ENCODE measurements at places on chromosomes 16 and 17. TPM values are rescaled to one million over a fixed set of nuclear protein-coding genes. Genes with fewer than 3 reads are reported as not detected.

- DNase-seq = no peak
Observed at GRCh38 chr17:4999430-5000093, 1.8 kb downstream of the KIF1C start.

DNA sequence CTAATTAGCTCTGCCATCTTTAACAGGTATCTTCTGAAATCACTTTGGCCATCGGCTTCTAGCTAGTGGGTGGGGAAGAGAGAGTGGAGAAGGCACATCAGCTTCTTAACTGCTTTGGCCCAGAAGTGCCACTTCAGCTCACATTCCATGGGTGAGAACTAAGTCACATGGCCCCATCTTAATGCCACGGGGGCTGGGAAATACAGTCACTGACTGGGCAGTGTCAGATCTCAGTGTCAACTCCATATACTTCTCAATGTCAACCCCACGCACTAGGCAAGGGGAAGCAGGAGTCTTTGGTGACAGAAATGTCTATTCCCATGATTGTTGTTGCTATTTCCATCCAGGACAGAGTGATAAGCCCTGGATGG, 29.4 kb downstream of the CCR7 start:
- no peak for DNase-seq

- no peak for DNase-seq
Observed at GRCh38 chr16:27756206-27756970, 206.4 kb downstream of the KATNIP start.

GRCh38 chr17:47957591-47958490, at the start of gene PRR15L:
TSS of gene PRR15L (minus strand) at chr17:47957883. CDS start at chr17:47953234, 4,649 bp downstream.
- no peak for DNase-seq

GRCh38 chr17:39008633-39009032, 41.4 kb upstream of the FBXO47 start:
- no peak for DNase-seq

- DNase-seq = no peak
Observed at GRCh38 chr16:47204736-47205504, 61.2 kb upstream of the NETO2 start.

GRCh38 chr16:85850344-85850880, 48.5 kb upstream of the IRF8 start:
- no peak for DNase-seq

GRCh38 chr17:75227729-75228128, 22.2 kb downstream of the NUP85 start:
- DNase-seq = no peak

DNA sequence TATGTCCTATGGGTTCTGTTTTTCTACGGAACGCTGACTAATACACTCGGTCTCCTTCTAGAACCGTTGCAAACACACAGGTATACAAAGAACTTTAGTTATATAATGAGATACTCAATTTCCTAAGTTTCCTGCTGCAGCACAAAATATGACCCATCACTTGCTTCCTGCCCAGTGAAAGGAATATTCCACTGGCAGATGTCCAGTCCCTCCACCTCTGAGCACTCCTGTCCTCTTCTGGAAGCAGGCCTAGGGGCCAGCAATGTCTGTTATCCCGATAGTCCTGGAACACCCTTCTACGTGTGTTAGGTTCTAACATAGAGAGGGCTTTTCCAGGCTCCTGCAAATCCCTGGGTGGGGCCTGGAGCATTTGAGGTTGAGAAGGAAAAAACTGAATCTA, 32.7 kb downstream of the ADAMTS18 start:
- DNase-seq = no peak

DNA sequence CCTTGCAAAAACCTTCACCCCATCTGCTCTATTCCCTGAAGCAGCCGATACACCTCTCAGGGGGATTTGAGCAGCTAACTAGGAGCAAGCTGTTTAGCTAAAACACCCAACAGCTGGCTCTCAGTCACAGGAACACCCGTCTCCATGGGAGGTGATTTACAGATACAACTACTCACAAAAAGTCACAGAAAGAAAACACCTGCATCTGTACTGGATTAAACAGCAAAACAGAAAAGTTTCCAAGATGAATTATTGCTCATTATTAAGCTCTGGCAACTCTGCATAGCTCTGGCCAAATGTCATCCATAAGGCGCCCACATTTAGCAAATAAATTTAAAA, 22.3 kb downstream of the GJC1 start:
- peak; percentile 60 for DNase-seq

- no peak for DNase-seq
Observed at GRCh38 chr17:19464031-19465026, 53.3 kb downstream of the RNF112 start.

- DNase-seq = no peak
Observed at GRCh38 chr17:32285746-32286517, 20.3 kb downstream of the RHBDL3 start.

DNA sequence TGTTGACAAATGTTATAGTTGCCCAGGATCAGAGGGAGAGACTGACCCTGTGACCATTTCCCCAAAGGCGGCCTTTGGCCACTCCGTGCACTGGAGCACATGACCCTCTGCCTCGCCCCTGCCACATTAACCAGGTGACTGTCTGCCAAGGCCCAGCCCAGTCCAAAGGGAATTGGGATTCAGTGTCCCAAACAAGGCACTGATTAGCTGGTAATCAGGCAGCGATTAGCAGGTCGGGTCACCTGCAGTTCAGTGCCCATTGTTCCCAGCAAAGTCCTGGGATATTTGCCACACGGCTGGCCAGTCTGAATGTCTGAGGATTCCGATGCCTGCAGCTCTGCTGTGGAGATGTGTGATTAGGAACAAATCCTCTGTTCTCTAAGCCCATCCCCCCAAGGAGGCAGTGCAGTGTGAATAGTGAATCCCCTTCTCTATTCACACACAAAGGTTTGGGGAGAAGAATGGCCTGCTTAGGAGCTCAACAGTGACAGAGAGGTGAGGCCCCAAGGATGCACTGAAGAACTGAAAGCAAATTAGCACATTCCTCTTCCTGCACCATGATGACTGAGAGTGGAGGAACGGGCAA, 123.1 kb upstream of the MAF start:
- DNase-seq = no peak

DNA sequence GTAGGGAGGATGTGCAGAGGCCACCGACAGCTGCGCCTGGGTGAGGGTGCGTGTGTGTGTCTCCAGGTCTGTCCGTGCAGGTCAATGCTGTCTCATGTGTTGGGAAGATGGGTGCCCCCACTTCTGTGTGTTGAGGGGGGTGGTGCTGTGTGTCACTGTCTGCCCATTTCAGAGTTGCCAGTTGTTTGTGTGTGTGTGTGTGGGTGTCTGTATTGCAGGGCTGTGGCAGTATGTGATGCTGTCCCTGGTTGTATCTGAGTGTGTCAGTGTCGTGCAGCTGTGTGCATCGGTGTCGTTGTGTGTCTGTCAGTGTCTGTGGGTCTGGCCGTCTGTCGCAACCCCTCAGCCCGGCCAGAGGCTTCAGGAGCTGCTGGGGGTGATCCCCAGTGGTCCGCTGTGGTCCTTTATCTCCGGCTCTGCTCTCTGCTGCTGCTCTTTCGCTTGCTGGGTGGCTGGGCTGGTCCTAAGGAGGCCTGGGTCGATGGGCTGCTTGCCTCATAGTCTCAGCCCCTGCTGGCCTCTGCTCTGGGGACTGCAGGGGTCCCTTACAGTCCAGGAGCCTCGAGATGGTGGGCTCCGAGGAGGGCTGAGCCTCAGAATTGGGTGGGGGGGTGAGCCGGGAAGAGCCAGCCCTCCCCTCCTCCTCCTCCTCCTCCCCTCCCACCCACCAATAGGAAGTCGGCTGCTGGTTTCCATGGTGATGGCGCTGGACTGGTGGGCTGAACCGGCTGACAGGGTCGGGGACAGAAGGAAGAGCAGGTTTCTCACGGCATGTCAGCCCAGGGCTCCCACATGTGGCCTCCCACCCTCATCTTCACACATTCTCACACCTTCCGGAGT, at the start of gene TSPOAP1:
TSS of gene TSPOAP1 (minus strand) at position 601 of the 840 bp plus-strand sequence. CDS start 875 bp downstream, outside the sequence.
- DNase-seq = no peak

- no peak for DNase-seq
Observed at GRCh38 chr16:297832-298231, 14.9 kb downstream of the PDIA2 start.

DNA sequence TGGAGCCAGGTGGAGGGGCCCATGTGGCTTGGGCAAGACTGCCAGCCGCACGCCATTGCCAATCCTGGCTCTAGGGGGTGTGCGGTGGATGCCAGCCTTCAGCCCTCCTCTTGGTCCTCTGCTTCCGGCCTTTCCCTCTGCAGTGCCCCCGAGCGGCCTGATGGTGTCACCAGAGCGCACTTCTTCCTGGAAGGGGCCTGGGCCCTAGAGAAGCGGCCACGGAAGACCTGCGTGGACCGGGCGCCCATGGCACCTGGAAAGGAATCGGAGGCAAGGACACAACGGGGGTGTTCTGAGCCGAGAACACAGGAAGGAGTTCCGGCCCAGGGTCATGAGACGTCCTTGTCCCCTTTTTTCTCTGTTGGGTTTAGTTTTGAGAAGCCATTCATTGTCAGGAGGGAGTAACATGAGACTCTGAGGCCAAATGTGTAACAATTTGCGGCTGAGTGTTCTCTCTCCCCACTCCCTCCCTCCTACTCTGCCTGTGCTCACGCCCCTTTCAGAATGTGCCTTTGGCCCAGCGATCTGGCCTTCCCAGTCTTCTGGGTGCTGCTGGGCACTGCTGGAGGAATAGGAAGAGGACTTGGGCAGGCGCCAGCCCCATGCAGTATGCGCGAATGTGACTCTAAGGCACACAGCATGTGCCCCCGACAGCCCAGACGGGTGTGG, 92.8 kb downstream of the IRX3 start:
- DNase-seq = peak; percentile 62

Gene LPO
- total RNA-seq = not detected

Gene SBK1
- not detected for total RNA-seq

Gene TMEM114
- total RNA-seq = not detected

Gene UMOD
- not detected for total RNA-seq

Gene SLC46A1
- total RNA-seq = 8.4 TPM

Gene CRYBA1
- 0.43 TPM for total RNA-seq

Gene RAB26
- total RNA-seq = 0.97 TPM

Gene KRTAP17-1
- total RNA-seq = not detected

Gene BRIP1
- 16.1 TPM for total RNA-seq

Gene KRT27
- total RNA-seq = not detected
